ENCODE measurements at places on chromosomes 6 and 20.

DNA sequence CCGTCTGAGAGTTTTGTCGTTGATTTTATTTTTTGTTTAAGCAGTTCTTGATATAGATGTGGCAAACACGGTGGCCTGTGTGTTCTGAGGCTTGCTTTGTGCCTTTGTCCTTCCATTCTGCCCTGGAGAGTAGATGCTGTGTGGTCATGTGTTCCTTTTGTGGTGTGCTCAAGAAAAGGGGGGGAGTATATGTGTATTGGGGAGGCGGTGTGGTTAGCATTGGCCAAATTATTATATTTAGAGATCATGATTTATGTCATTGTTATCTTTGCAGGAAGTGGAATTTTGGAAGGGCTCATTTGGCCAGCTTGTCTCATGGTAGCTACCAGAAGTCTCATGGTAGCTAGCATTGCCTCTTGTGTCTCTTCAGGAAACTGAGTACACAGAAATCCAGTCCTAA, 16.4 kb downstream of the RREB1 start:
- no peak for DNase-seq

DNA sequence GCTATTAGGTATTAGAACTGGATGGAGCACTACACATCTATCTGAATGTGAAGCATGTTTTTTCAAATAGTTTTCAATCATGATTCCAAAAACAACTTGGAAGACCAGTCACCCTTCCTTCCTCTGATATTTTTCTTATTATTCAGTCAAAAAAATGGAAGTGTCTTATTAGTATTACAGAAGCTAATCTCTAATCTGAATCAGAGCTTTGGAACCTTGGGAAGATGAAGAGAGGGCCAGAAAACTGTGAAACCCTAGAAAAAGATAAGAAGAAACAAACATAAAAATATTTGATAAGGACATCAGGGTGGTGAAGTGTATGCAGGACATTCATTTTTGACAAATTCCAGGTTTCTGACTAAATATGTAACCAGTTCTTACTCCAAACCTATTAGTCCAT, 166.3 kb upstream of the PRSS16 start:
- no peak for DNase-seq

GRCh38 chr20:62156592-62157386, 13.2 kb downstream of the SS18L1 start:
- DNase-seq, result peak; percentile 61

DNA sequence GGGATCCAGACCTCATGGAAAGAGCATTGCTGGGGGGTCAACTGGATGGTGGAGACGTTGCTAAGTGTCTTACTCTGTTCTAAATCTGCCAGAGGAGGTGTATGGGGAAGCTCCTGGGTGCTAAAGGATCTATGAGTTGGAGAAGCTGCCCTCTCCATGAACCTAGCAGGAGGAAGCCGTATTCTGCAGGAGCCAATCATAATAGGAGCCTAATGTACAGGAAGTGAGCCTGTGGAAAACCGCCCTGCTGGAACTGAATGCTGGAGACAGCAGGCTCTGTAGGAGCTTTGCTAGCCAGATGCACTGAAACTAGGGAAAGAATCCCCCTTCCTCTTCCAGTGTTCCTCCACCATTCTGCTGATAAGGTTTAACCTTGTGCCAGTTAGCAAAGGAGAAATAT, 10.9 kb downstream of the CASP8AP2 start:
- no peak for DNase-seq

GRCh38 chr20:36281785-36282380, 24.3 kb upstream of the DLGAP4 start:
- DNase-seq, result no peak

GRCh38 chr6:15183979-15184378, 61.9 kb upstream of the JARID2 start:
- no peak for DNase-seq

DNA sequence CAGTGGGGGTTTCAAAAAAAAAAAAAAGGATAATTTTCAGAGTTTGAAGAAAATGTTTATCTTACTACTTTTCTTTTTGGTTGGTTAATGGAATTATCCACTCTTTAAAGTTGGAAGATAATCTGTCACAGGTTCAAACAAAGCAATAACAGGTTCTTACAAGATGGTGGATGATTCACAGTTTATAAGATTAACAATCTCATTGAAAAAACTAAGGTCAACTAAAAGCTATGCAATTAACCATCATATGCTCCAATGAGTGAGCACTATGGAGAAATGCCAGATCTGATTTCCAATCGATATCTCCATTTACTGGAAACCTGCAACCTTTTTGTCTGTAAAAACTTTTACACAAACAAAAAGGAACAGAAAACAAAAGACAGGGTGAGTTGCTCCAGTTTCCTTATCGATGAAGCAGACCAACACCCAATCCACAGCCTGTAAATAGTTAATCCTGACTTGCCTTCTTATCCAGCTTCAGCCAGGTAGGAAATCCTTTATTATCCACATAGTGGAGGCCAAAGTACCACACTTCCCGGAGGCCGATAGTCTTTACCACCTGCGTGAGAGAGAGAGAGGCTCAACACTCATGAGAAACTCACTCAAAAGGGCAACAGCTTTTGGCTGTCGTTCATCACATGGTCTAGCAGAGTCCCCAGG, 32.4 kb downstream of the EZR start:
- no peak for DNase-seq

- DNase-seq, result no peak
These were observed 268.2 kb downstream of the SAMD5 start for GRCh38 chr6:147776631-147777213.

GRCh38 chr6:31729979-31730630, 1.0 kb upstream of the DDAH2 start:
- DNase-seq, result peak; percentile 66

DNA sequence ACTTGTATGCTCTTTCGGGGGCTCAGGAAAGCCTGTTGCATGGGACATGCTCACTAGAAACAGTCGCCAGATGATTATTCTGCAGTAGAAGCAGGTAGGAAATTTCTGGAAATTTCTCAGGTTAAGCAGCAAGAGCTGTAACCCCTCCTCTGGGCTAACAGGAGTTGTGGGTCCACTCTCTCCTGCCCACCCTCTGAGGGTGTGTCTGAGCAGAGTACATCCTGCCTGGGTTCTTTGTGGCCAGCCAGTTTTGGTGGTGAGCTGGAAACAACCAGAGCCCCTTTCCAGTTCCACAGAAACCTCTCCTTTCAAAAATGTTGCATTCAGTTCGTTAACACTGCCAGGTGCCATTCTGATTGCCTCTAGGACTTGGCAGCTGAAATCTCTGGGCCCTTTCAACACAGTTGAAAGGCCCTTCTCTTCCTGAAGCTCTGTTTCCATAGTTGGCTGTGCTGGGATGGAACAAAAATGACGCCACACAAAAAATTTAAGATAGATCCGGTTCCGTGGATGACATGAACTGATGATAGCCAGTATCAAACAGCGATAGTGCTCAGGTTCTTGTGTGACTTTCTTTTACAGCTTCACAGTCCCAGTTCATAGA, 38.5 kb downstream of the PLCG1 start:
- DNase-seq, result no peak

- DNase-seq, result no peak
These were observed 59.9 kb upstream of the MAP7 start for GRCh38 chr6:136609873-136610706.

DNA sequence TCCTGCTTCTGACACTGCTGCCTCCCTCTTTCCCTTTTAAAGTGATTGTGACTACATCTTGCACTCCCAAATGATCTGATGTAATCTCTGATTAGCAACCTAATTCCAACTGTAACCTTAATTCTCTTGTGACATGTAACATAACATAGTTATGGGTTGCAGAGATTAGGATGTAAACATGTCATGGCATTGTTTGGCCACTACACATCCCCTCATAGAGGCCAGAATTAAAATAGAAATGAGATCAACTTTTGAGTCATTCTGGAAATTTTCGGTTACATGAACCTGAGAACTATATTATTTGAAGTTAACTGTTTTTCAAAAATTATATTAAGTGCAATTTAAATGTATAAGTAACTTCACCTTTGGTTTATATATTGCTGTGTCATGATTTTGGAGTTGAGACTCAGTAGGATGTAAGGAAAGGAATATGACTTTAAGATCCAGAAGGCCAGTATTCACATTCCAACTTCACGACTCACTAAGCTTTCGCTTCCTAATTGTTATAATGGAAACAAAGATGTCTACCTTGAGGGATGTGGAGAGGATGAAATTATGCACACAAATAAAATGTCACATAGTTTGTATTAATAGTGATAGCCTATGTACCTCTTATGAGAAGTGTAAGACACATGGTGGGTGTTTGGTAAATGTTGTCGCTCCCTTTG, 611.9 kb upstream of the MAP3K7 start:
- no peak for DNase-seq

- DNase-seq, result no peak
These were observed 16.9 kb upstream of the SNAI1 start for GRCh38 chr20:49965781-49966305.

- peak; percentile 36 for DNase-seq
These were observed 32.4 kb upstream of the RPP40 start for GRCh38 chr6:5036269-5036668.

- DNase-seq, result peak; percentile 22
These were observed 18.1 kb downstream of the BPI start for GRCh38 chr20:38321959-38322598.

- DNase-seq, result no peak
These were observed 161.7 kb downstream of the PAK5 start for GRCh38 chr20:9677100-9677623.

GRCh38 chr6:132198896-132199295, 202.4 kb downstream of the MOXD1 start:
- DNase-seq, result no peak

- DNase-seq, result no peak
These were observed 37.9 kb upstream of the CHD6 start for GRCh38 chr20:41655962-41656618.

DNA sequence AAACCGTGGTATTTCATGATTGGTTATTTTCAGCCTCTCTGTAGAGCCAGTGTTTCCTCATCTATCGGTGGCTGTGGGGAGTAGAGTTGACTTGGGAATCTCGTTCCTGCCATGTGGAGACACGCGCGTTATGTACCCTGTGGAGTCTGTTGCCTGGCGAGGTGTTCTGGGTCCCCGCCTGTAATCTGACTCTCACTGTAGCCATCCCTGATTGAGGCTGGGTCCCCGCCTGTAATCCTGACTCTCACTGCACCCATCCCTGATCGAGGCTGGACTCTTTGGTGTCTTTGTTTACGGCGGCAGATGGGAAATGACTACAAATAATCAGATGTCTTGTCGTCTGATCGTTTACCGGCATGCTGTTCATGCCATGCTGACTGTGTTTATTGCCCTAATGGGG, 153.9 kb downstream of the DTNBP1 start:
- no peak for DNase-seq

GRCh38 chr20:45036044-45036755, 64.7 kb downstream of the KCNS1 start:
- DNase-seq, result no peak

- no peak for DNase-seq
These were observed 32.3 kb downstream of the SNX5 start for GRCh38 chr20:17936286-17936760.

GRCh38 chr6:80728101-80728750, 621.8 kb downstream of the BCKDHB start:
- DNase-seq, result no peak

Data from NCI-H526 treated with DMSO at 0.1 percent for 48 hours (cell line).